ENCODE measurements at places on chromosomes 6 and 20. TPM values are rescaled to one million over a fixed set of nuclear protein-coding genes. Genes with fewer than 3 reads are reported as not detected.
A peak's percentile ranks its signal among the peaks of the same experiment; 100 is the strongest.

DNA sequence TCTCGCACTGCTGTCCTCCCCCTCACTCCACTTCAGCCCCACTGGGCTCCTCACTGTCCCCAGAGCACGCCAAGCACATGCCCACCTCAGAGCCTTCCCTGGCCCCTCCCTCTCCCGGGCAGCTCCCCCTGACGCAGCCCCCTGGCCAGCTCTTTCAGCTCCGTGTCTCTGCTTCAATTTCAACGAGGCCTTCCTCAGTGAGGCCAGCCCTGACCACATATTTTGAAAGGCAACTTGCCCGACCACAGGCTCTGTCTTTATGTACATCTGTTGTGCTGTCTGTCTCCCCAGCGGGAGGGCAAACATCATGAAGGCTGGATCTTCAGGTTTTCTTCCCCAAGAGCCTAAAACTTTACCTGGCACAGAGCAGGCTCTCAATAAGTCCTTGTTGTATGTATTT is 44.6 kb downstream of the JPH2 start:
- peak; percentile 96 for DNase-seq

CD83 gene
- 0.16 TPM for total RNA-seq

ZNF391 gene
- 0.03 TPM for total RNA-seq

DEF6 gene
- not detected for total RNA-seq
